ENCODE measurements at places on chromosomes 12 and 14. TPM values are rescaled to one million over a fixed set of nuclear protein-coding genes. Genes with fewer than 3 reads are reported as not detected.

PDE3A gene
- 0.26 TPM for total RNA-seq

SSPN gene
- total RNA-seq, result 9.8 TPM

PAX9 gene
- total RNA-seq, result not detected

RIMBP2 gene
- total RNA-seq, result 0.17 TPM

GAS2L3 gene
- total RNA-seq, result 33.4 TPM

PAPLN gene
- 9.5 TPM for total RNA-seq

RASAL1 gene
- not detected for total RNA-seq

POTEG gene
- total RNA-seq, result not detected

LRRIQ1 gene
- total RNA-seq, result under 0.01 TPM

KRT73 gene
- not detected for total RNA-seq

HNF1A gene
- total RNA-seq, result not detected

NGB gene
- total RNA-seq, result not detected

TPH2 gene
- total RNA-seq, result not detected

TPPP2 gene
- not detected for total RNA-seq

RNF34 gene
- total RNA-seq, result 79.4 TPM

SLC10A1 gene
- not detected for total RNA-seq

PRKD1 gene
- total RNA-seq, result 15.9 TPM

PRIMA1 gene
- not detected for total RNA-seq
